A549 treated with CpdA at 1 μM for 4 hours (cell line): ENCODE measurements at places on chromosomes 7 and 10. TPM values are rescaled to one million over a fixed set of nuclear protein-coding genes. Genes with fewer than 3 reads are reported as not detected.

LIMK1 gene
- total RNA-seq: 34.0 to 39.9 TPM (median 36.5 TPM) in 5 replicates

RET gene
- 0.40 to 0.74 TPM (median 0.50 TPM) in 5 replicates for total RNA-seq

MLXIPL gene
- total RNA-seq: 0.78 to 1.7 TPM (median 1.4 TPM) in 5 replicates

AKR1B1 gene
- total RNA-seq: 2,207 to 2,876 TPM (median 2,725 TPM) in 5 replicates

GARS1 gene
- total RNA-seq: 147 to 180 TPM (median 152 TPM) in 5 replicates

FAM20C gene
- total RNA-seq: 29.8 to 39.0 TPM (median 35.5 TPM) in 5 replicates

ACTL6B gene
- not detected in 5 replicates for total RNA-seq

IFIT1B gene
- total RNA-seq: not detected in 5 replicates

SLC16A12 gene
- total RNA-seq: 0.03 to 0.11 TPM in 2 of 5 replicates, not detected in the others

SCART1 gene
- 0.15 to 0.40 TPM (median 0.26 TPM) in 5 replicates for total RNA-seq

CTAGE15 gene
- total RNA-seq: not detected in 5 replicates

DRGX gene
- total RNA-seq: not detected in 5 replicates

CDK14 gene
- total RNA-seq: 0.12 to 0.54 TPM (median 0.14 TPM) in 5 replicates

GRM3 gene
- not detected in 5 replicates for total RNA-seq

GPR37 gene
- 0.43 to 0.85 TPM (median 0.71 TPM) in 5 replicates for total RNA-seq

TMEM225B gene
- total RNA-seq: 0.75 to 1.4 TPM (median 1.1 TPM) in 5 replicates

ADK gene
- total RNA-seq: 34.0 to 36.4 TPM (median 34.4 TPM) in 5 replicates

ARHGEF35 gene
- 0.22 to 0.40 TPM (median 0.27 TPM) in 5 replicates for total RNA-seq

SUN3 gene
- total RNA-seq: 0.15 to 0.91 TPM in 2 of 5 replicates, not detected in the others

BAZ1B gene
- 54.1 to 72.4 TPM (median 61.7 TPM) in 5 replicates for total RNA-seq

CDC14C gene
- not detected in 5 replicates for total RNA-seq

LRRN3 gene
- 0.06 to 0.17 TPM (median 0.07 TPM) in 5 replicates for total RNA-seq

AKR1C8 gene
- total RNA-seq: 0.19 to 0.31 TPM in 2 of 5 replicates, not detected in the others

LIPN gene
- total RNA-seq: not detected in 5 replicates
